ENCODE measurements at places on chromosomes 11 and 22.

- DNase-seq, result no peak
Observed at GRCh38 chr22:22555596-22555995, 3.5 kb downstream of the PRAME start.

DNA sequence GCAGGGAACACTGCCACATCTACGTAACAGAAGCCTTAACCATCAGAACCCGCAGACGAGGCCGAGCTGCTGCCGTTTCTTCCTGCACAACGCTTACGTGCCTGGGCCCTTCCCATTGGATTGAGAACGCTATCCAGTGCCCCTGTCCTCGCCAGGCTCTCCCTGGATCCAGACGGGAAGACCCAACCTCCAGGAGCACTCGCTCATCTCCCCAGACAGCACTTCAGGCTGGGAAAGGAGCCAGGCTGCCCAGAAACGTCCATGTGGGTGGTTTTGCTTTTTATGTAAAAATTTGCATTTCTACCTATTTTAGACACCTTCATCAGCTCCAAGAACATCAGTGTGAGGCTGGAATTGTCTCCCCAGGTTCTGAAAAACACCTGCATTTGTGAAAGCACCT is 7.3 kb upstream of the CRYBB3 start:
- DNase-seq, result no peak

DNA sequence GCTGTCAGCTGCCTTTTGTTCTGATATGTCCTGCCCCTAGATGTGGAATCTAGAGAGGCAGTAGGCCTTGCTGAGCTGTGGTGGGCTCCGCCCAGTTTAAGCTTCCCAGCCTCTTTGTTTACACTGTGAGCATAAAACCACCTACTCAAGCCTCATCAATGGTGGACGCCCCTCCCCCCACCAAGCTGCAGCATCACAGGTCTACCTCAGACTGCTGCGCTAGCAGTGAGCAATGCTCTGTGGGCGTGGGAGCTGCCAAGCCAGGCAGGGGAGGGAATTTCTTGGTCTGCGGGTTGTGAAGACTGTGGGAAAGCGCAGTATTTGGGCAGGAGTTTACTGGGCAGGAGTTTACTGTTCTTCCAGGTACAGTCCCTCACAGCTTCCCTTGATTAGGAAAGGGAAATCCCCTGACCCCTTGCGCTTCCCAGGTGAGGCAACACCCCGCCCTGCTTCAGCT is 98.5 kb downstream of the SMCO4 start:
- DNase-seq, result no peak

GRCh38 chr11:122681735-122682134 is 26.2 kb downstream of the UBASH3B start:
- no peak for DNase-seq

DNA sequence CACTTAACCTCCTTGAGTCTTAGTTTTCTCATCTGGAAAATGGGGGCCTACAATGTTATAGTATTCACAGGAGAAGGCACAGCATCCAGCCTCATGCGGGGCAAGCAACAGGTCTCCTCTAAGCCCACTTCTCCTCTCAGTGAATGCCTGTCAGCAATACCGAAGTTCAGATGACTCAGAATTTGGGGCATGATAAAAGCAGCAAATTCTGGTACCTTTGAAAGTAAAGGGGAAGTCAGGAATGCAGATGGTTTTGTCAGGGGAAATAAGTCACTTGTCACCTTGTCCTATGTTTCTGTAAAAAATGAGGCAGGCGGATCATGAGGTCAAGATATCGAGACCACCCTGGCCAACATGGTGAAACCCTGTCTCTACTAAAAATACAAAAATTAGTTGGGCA is 350.2 kb downstream of the LARGE1 start:
- no peak for DNase-seq

DNA sequence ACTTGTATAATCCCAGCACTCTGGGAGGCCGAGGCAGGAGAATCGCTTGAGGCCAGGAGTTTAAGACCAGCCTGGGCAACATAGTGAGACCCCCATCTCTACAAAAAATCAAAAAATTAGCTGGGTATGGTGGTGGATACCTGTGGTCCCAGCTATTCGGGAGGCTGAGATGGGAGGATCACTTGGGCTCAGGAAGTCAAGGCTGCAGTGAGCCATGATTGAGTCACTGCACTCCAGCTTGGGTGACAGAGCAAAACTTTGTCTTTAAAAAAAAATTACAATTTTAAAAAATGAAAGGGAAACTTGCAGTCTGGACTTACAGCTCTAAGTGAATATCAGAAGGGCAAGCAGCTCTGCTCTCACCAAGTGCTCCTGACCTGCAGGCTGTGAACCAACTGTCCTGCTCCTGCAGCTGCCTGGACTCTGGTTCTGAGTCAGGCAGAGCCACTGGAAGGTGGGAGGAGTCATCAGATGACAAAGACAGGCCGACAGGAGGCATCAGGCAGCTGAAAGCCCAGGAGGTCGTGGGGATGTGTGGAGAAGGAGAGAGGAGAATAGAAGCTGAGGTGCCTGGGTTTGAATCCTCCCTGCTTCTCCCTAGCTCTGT is 9.6 kb downstream of the SMTNL1 start:
- DNase-seq, result no peak

DNA sequence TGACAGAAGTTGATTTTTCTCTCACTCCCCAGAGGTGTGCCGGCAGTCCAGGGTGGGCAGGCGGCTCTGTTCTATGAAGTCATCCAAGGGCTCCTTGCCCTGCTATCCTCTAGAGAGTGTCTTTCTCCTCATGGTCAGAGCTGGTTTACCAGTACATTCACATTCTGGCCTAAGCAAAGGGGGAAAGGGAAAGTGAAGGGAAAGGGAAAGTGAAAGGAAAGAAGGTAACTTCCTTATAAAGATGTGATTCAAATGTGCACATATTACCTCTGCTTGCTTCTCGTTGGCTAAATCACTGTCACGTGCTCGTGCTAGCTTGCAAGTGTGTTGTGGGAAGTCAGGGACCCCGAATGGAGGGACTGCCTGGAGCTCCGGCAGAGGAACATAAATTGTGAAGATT is 2.9 kb upstream of the HTATIP2 start:
- peak; percentile 55 for DNase-seq

- no peak for DNase-seq
Observed at GRCh38 chr22:29816980-29817379, 21.1 kb downstream of the ASCC2 start.

GRCh38 chr11:125081098-125081798 is 18.1 kb downstream of the SLC37A2 start:
- DNase-seq, result no peak

DNA sequence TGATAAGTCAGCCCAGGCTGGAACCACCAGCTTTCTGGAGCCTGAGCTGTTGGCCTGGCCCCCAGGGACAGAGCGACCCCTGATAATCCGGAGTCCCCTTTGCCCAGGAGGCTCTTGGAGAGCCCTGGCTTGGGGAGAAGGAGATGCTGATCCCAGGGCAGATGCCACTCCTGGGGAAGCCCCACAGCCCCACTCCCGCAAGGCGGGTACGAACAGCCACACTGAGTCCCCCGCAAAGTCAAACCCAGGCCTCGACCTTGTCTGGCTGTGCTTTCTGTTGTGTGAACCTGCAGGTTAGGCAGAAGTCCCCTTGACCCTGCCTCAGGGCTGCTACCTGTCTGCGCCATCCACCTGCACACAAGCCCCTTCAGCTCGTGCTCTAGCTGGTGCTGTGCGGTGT is 108.0 kb downstream of the KCNQ1OT1 start:
- DNase-seq, result no peak

DNA sequence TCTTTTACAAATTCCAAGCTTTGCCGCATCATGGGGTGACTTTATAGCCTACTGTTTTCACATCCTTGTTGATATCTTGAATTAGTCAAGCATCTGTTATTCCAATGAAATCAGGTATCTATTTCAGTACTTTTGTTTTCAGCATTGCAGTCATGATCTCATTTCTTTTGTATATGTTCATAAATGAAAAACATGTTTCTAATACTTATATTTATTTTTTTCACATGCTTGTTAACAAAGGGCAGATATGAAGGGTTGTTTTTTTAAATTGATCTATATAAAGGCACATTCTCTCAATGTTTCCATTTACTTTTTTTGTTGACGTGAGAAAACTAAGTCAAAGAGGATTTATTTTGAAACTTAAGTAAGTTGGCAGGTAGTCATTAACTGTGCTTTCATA is 964.8 kb downstream of the JRKL start:
- DNase-seq, result no peak

GRCh38 chr11:12114193-12115033 is 4.0 kb downstream of the MICAL2 start:
- no peak for DNase-seq
